Right atrium auricular region (tissue), 2 donors: ENCODE measurements at places on chromosomes 4 and X. TPM values are rescaled to one million over a fixed set of nuclear protein-coding genes. Genes with fewer than 3 reads are reported as not detected.

NIPAL1 gene
- 1.4 TPM for total RNA-seq

DNA sequence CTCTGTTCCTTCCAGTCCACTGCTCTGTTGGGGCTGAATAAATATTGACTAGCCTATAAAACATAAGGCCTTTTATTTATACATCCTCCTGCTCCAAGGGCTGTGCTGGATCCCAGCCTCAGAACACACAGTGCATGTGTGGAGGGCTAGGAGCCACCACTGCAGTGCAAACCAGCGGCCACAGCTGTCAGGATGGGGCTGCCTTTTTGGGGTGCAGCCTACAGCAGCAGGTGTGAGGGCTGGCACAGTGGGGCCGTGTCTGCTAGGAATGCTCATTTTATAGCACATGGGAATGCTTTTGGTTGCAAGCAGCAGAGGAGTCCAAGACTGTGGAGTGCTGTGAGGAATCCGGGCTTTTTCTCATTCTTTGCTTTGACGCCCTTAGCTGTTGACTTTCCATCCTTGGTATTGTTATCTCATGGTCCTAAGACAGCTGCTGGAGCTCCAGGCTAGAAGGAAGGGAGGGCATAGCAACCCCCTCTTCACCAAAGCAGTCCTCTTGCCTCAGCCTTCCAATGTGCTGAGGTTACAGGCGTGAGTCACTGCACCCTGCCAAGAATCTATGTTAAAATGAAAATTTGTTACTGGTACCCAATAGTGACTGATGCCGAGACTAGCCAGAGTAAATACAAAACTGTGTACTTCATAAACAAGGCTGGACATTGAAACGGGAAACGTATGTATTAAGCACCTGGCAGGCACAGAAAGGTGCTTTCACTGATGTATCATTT, 334.3 kb upstream of the GATB start:
- DNase-seq = no peak

GRCh38 chrX:121109986-121110385, 62.6 kb downstream of the GLUD2 start:
- DNase-seq = no peak

DNA sequence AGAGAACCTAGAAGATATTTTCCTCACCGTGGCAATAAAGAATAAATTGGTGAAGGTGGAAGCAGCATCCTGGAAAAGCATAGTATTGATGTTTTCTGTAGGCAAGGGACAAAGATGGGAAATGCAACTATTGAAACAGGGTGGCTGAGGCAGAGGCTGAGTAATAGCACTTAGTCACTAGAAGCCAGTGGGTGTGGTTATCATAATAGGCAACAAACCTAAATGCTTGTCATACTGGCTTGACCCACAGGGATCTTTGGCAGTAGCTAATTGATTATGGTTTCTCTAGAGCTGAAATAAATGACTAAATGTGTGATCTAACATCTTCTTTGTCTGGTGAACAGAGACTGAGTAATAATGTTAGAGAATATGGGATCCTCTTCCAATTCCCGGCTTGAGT, 353.6 kb upstream of the RPS6KA3 start:
- no peak for DNase-seq

VSIG1 gene
- not detected for total RNA-seq

LRIT3 gene
- total RNA-seq = not detected

DNA sequence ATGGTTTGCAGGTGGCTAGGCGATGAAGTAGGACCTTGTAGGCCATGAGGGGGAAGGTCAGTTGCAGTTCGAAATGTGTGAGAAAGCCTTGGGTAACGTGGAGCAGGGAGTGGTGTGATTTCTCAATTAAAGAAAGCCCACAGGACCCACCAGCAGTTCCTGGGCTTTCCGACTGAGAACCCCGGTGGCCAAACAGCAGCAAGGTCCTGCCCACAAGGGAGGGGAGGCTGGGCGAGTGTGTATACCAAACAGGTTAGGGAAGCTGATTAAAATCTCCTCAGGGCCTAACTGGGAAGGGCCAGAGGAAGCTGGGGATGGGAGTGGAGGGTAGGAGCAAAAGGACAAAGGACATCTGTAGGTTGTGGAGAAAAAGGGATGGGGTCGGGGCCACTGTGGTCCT, 2.4 kb downstream of the ATP6AP1 start:
- DNase-seq = no peak

FATE1 gene
- total RNA-seq = not detected

GRCh38 chrX:56947699-56948098, 47.6 kb downstream of the SPIN3 start:
- no peak for DNase-seq

- DNase-seq = no peak
Measured at GRCh38 chr4:120132935-120133334, 66.3 kb upstream of the MAD2L1 start.
